ENCODE measurements at places on chromosomes 3 and 15.
A peak's percentile ranks its signal among the peaks of the same experiment; 100 is the strongest.

DNA sequence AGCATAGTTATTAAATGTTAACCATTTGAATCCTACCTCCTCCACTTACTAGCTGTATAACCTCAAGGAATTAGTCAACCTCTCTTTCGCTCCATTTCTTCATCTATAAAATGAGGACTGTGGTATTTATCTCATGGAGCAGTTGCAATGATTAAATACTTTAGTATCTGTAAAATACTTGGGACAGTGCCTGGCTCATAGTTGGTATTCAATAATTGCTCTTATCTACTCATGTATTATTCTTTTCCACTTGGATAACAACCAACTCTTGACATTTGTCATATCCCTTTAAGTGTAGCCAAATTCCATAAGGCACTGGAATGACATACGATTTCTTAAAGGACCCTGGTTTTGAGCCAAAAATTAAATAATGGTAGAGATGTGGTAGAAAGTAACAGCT is 72.0 kb downstream of the FSIP1 start:
- DNase-seq: no peak

GRCh38 chr15:26555898-26556297 is 217.0 kb downstream of the GABRB3 start:
- no peak for DNase-seq

DNA sequence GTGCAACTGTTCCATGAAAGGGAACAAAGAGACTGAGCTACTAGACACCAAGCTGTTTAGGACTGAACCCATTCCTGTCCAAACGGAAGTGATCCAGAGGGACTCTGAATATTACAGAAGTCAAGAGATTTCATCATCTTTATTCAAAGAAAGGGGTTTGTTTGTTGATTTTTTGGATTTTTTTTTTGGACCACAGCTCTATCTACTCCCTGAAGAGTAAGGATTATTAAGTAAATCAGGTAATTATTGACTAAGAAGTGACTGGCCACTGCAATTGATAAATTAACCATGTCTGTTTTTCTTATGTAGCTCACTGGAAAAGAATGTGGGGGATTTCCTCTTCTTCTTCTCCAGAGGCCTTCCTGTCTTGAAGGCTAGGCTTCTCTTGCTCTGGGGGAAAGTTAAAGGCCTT is 146.6 kb upstream of the TPM1 start:
- DNase-seq: no peak

DNA sequence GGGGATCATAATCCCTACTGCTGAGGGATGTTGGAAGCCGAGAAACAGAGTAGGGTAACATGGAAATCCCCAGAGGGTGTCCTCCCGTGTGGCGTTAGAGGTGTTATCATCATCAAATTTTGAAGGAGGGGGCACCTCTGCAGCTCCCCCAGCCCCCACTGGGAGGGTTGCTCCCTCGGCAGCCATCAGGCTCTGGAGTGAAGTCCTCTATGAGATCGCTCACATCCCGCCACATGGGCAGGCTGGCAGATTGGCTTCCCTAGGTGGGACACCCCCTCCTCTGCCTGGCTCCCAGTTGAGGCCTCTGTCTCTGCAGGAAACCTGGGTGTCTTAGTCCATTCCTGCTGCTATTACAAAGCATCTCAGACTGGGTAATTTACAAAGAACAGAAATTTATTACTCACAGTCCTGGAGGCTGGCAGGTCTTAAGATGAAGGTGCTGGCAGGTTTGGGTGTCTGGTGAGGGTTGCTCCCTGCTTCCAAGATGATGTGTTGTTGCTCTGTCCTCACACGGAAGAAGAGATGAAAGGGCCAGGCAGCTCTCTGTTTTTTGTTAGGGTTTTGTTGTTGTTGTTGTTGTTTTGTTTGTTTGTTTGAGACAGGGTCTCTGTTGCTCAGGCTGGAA is 120.5 kb downstream of the NUP210 start:
- DNase-seq: no peak

GRCh38 chr15:90837094-90837493 is 31.3 kb upstream of the FURIN start:
- peak; percentile 81 for DNase-seq
